ENCODE measurements at places on chromosomes 3 and 15.

DNA sequence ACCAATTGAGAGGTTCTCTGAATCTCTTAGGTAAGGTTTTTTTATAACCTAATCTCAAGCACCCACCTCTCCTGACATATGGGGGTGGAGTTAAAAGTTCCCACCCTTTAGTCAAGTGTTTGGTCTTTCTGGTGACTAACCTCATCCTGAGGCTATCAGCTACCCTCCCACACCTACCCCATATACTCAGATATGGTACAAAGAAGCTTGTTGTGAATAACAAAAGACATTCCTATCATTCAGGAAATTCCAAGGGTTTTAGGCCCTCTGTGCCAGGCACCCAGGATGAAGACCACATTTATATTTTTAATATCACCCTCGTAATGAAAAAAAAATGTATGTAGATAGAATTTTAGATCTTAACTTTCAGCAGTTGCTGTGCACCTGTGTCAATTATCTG lies 9.0 kb downstream of the CHMP2B start:
- DNase-seq: no peak

- no peak for DNase-seq
Measured at GRCh38 chr3:130543322-130543721, 26.3 kb downstream of the COL6A6 start.

GRCh38 chr15:95528920-95529319 lies 801.6 kb upstream of the NR2F2 start:
- no peak for DNase-seq

- DNase-seq: no peak
Measured at GRCh38 chr15:36301947-36302346, 277.5 kb upstream of the CDIN1 start.

- DNase-seq: no peak
Measured at GRCh38 chr15:95051861-95052260, 820.5 kb downstream of the MCTP2 start.

DNA sequence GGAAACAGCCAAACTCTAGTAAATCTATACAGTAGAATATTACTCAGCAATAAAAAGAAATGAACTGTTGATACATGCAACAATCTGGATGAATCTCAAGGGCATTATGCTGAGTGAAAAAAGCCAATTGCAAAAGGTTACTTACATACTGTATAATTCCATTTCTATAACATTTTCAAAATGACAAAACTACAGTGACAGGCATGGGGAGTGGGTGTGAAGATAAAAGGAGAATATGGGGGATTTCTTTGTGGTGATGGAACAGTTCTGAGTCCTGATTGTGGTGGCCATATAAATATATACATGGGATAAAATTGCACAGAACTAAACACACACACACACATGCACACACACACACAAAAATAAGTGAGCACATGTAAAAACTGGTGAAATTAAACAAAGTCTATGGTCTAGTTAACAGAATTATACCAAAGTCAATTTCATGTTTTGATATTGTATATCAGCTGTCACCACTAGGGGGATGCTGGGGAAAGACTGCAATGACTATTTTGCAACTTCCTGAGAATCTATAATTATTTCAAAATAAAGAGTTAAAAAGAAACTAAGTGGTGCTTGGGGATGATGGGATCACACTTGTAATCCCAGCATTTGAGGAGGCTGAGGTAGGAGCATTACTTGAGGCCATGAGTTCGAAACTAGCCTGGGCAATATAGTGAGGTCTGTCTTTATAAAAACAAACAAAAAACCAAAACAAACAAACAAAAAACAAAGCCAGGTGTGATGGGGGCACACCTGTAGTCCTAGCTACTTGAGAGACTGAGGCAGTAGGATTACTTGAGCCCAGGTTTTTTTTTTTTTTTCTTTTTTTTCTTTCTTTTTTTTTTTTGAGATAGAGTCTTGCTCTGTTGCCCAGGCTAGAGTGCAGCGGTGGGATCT lies 66.0 kb downstream of the SPTSSB start:
- no peak for DNase-seq

- no peak for DNase-seq
Measured at GRCh38 chr15:39747326-39747725, 35.3 kb downstream of the FSIP1 start.

DNA sequence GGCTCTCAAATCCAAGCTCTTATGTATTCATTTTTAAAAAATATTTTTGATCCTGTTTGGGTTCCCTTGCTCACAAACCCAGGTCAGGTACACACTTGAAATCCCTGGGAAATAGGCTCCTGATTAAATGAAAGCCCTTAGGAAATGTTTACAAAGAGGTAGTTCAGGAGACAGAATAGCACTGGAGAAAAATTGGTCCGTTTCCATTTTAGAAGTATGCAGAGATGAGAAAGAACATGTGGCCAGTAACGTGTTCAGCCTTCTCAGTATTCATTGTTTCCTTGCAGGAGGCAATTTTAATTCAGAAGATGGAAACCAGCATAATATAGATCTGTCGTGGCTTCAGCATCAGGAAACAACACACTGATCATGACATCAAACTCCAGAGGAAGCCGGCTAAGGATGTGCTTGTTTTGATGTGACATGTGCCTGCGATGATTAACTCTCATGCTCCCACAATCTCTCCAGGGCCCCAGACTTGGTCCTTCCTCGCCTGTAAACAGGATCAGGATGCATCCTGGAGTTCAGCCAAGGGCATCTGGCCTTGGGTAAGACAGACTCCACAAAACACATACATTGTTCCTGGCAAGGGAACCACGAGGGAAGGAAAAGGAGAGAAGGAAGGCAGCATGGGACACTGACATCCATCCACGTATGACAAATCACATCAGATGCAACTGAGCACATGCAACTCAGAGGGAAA lies 350.5 kb upstream of the THBS1 start:
- no peak for DNase-seq

DNA sequence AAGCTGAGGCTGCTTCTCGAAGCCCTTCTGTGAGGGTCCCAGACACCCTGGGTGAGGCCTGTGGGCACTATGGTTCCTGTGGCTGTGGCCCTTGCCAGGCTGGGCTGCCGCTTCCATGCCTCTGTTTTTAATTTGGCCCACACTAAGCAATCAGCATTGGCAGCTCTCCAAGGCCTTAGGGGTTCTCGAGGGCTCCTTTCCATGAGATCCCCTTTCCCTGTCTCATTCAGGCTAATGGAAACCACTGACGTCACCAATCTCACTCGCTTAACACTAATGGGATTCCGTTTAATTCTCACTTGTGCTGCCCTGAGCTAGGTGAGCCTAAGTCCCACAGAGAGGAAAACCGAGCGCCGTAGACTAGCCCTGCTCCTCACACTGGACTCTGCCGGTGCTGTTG lies 60.2 kb upstream of the RAB6B start:
- no peak for DNase-seq

DNA sequence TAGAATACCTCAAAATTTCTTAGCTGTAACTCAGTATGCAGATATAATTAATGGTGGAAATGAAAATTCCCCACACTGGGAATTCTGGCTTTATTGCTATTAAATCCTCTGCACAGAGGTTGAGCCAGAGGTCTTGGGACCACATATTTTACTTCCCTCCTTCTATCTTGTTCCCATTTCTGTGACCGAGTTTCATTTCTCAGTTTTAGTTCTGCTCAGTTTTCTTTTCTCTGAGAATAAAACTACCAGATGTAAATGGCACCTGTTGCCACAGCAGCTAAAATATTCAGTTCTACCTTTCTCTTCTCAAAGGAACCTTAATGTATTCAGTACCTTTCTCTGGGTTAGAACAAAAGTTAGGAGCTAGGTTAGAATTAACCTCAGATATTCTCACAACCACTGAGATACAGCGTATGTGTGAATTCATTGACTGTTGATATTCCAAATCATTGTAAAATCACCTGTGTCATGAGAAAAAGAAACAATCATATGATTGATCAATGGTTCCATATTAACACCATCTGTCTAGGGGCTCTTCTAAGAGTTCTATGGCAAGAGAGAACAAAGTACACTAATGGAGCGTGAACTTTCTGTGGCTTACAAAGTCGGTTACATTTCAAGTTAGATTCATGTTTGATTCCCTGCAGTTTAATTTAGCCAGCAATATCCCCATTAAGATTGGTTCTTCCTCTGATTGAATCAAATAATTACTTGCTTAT lies 374.1 kb downstream of the EFHB start:
- no peak for DNase-seq

- no peak for DNase-seq
Measured at GRCh38 chr3:158552124-158552523, 18.9 kb upstream of the MLF1 start.

- no peak for DNase-seq
Measured at GRCh38 chr3:177174607-177175170, 22.6 kb downstream of the TBL1XR1 start.

DNA sequence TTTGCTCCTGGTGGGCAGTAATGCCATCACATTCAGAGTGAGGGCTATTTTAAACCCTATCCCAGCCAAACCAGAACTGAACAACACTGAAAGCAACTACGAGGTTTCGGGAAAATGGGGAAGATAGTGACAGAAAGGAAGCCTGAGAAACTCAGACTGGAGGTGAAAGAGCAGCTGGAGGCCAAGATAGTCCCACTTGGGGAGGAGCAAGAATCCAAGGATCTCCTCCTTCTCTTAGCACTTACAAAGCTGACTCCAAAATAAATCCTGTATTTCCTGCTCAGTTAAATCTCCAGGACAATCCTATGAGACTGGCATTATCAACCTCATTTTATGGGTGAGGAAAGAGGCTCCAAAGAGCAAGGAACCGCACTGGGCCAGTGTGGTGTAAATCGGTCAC lies 14.1 kb upstream of the SETMAR start:
- DNase-seq: no peak

DNA sequence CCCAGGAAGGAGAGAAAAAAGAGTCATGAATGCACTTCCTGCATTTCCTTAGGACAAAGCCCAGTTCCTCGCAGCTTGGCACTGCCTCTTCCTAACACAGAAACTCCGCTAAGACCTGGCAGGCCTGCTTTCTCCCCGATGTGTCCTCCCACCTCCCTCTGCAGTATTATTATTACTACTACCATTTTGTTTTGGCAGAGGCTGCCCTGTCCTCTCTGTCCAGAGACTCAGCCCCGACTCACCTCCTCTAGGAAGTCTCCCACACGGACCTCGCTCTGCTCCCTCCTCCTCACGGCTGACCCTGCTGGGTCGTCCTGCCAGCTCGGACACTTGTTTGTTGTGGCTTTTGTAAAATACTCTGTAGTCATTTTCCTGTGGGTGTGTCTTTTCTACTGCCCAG lies 107.2 kb upstream of the HACD2 start:
- DNase-seq: no peak

- DNase-seq: no peak
Measured at GRCh38 chr15:56325186-56325585, 40.0 kb upstream of the TEX9 start.

DNA sequence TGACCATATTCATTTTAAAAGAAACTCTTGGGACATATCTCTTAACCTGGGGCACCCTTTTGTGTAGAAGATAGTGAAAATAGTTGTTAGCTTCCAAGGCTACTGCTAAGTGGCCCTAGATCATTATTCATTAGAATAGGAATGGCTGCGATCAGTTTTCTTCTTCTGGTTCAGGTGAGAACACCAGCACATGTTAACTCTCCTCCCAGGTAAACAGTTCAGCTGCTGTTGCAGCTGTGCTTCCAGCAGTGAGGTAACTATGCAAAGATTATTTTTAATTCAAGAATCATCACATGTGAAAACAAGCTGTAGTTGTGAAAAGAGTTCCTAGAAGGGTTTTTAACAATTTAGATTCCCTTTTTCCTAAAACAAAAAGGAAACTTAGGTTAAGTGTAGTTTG lies 43.3 kb downstream of the ZPLD1 start:
- no peak for DNase-seq
